ENCODE measurements at places on chromosomes 3 and 15.

- DNase-seq, result no peak
Observed at GRCh38 chr15:60520013-60520824, 41.3 kb upstream of the ICE2 start.

DNA sequence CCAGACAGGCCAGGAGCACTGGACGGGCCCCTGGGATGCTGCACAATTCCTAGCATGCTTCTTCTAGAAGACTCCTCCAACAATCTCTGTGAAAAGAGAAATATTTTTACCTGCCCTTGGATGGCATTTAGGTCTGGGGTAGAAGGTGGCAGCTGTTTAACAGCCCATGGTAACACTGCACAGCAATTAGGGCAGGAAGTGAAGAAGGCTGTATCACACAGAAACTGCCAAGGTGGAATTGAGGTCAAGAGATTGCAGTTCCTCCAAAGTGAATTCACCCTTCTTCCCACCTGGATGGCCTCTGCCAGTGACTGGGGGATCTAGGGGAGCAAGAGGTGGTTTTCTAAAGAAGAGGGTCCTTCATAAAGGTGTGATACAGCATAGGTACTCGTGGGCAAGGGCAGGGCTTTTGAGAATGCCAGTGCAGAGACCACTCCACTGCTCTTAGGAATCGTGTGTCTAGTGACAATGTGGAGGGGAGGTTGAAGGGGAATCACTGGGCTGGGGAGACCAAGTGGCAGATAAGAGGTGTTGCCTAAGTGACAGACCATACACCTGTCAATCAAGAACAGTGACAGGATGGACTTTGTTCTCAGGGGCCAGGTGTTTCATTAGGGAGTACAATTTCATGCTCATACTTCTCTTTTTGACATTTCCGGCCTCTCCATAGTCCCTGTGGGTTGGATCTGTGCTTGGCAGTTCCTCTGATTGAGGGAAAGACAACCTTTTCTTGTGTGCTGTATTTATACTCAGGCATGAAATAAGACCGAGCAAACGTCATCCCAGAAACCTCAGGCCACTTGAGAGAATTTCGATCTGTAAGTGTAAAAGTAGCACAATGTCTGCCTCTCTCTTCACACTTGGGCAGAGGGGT is 83.5 kb upstream of the BCL6 start:
- DNase-seq, result no peak

GRCh38 chr15:68621535-68621934 is 42.7 kb downstream of the CORO2B start:
- DNase-seq, result no peak

DNA sequence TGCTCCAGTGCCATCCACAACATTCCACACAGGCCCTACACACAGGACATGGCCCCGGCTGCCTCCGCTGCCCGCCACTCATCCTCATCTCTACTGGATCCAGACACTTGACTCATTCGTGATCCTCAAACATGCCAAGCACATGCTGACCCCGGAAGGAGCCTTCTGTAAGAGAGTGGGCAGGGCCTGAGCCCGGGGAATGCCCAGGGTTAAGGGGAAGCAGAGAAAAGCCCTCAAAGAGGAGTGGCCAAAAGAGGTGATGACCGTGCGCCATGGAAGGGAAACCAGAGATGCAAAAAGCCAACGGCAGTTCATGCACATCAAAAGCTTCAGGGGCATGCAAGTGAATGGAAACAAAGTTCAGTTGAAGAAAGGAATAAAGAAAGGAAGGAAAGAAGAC is 46.1 kb downstream of the RFTN1 start:
- DNase-seq, result no peak

DNA sequence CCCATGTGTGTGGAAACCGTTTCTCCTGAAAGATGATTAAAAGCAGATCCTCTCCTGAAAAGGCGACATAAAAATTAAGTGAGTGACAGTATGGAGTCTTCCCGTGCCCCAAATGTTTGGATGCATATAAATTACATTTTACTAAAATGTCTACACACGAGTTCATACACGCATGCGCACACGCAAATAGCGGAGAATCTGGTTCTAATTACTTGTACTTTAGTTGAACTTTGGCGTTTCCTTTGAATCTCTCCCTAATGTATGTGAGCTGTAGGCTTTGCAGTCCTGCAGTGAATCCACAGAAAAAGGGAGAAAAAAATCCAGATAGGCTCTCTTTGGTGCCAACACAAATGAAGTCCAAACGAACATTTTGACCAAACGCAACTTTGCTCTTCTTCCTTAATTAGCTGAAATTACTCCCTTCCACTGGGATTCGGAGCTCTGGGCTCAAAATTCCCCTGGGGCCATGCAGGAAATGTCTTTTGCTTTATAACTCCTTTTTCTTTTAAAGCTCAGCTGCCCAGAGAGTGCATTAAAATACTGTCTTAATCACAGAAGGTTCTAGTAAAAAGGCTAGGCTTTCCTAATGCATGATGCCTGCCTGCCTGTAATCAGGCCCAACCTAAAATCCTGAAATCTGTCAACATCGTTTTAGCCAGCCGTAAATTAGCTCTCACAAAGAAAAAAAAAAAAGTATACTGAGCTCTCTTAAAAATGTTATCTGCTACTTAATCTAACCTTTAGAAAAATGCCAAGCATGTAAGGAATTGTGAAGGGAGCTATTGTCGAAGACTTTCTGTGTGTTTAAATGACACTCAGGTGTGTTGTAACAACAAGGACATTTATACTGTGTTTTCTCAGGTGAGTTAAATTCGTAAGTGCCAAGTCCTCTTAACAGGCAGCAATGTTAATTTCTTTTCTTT is 26.2 kb downstream of the RARB start:
- no peak for DNase-seq

- no peak for DNase-seq
Observed at GRCh38 chr3:89116476-89116875, 9.1 kb downstream of the EPHA3 start.

DNA sequence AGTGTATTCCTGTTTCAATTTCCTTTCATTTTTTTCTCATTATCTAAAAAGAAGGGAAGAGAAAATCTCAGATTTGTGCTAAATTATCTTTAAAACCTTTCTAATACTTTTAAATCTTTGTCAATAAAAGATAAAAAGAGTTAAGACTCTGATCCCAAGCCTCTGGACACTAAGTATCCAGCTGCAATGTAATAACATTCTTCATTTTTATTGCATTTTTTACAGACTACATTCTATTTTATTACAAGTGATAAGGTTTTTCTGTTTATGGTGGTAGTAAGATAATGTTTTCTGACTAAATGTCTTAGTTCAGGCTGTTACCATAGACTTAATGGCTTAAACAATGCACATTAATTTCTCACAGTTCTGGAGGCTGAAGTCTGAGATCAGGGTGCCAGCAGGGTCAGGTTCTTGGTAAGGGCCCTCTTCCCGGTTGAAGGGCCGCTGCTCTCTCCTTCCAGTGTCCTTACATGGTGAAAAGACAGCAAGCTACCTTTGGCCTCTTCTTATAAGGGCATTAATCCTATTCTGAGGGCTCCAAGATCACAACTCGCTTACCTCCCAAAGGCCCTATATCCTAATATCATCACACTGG is 19.7 kb downstream of the KCNAB1 start:
- DNase-seq, result no peak

- no peak for DNase-seq
Observed at GRCh38 chr15:40246496-40247280, 7.8 kb downstream of the PAK6 start.

- DNase-seq, result no peak
Observed at GRCh38 chr3:71520161-71521020, 63.1 kb downstream of the FOXP1 start.

DNA sequence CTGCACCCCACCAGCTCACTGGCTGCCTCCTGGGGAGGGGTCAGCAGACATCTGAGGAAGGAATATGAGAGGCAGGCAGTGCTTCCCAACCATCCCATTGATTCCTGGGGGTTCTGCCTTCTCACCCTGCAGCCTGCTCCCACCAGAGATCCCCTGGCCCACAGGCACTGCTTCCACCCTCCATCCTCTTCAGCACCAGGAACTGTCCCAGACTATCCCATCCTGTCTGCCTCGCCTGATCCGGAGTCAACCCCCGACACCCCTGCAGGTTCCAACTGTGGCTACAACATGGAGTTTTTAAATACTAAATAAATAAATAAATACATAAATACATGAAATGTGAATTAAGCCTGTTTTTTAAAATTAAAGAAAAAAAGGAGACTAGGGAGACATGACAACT is 43.6 kb downstream of the CACNA2D2 start:
- DNase-seq, result no peak

- DNase-seq, result no peak
Observed at GRCh38 chr3:32719335-32719734, 34.3 kb downstream of the CNOT10 start.

GRCh38 chr3:41630708-41631107 is 331.2 kb downstream of the ULK4 start:
- DNase-seq, result no peak

- no peak for DNase-seq
Observed at GRCh38 chr15:49627407-49627877, 6.6 kb downstream of the DTWD1 start.

GRCh38 chr3:134013280-134013679 is 16.4 kb downstream of the SLCO2A1 start:
- DNase-seq, result no peak

- DNase-seq, result no peak
Observed at GRCh38 chr3:152621006-152621868, 213.7 kb upstream of the P2RY1 start.

- DNase-seq, result no peak
Observed at GRCh38 chr3:60555686-60556354, 695.4 kb downstream of the FHIT start.

- DNase-seq, result no peak
Observed at GRCh38 chr3:16060945-16061344, 113.5 kb upstream of the GALNT15 start.

DNA sequence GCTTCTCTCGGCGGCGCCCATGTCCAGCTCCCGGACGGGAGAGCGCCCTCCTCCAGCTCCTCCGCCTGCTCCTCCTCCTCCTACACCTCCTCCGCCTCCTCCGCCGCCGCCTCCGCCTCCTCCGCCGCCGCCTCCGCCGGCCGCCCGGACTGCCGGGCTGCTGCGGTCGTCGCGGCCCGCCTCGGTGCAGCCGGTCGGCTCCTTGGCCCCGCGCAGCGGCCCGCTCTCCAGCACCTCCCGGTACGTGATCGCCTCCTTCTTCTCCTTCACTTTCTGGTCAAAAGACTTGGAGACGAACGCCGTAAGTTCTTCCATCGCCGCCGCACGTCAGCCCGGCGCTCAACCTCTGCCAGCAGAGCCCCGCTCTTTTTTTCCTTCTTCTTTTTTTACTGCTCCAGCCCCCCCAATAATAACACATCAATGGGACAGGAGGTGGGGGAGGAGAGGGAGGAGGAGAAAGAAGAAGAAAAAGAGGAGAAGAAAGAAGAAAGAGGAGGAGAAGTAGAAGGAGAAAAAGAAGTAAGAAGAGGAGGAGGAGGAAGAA is 438 bp downstream of the SHOX2 start:
- no peak for DNase-seq

GRCh38 chr3:13880811-13881156 is 913 bp upstream of the WNT7A start:
- no peak for DNase-seq

DNA sequence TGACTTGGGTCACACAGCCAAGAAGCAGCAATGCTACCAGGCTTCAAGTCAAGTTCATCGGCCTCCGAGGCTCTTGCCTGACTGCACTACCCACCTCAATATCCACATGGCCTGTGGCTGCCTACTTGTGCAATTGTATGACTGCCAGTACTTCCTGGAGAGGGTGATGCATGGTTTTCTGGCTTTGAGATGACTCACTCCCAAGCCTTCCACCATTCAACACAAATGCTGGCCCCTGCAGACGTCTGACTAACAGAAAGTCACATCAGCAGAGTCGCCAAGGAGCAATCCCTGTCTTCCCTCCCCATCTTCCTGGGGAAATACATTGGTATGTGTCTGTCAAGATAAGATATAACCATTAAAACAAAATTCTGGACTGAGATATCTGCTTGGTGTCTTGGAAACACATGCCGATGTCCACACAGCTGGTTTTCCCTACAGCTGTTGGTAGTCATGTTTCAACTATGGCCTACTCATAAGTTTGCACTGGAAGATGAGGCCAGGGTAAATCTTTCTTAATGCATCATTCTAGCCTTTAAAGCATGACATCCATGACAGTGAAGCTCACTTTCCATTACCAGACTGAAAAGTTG is 79.6 kb upstream of the SPATA12 start:
- DNase-seq, result peak; percentile 5

DNA sequence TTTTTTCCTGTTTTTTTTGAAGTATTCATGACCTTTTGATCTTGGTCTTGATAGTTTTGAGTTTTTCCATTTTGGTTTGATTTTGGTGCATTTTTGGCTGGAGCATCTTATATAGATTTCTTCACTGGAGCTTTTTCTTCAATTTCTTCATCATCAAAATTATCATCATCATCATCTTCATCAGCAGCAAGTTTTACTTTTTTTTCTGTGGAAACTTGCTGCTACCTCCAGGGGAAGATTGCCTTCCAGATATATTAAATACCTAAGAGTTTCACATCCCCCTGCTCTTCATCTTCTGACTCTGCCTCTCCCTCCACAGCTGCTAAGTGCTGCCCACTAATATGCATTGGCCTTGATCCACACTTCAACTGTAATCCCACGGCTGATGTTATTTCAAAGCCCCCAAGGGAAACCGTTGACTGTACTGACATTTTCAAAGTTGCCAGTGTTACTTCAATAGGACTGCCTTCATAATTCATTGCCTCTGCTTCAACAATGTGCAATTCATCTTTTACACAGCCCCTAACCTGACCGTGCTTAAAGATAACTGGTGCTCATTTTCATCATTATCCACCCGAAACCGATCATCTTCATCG is 151.7 kb downstream of the NR1D2 start:
- DNase-seq, result no peak

- no peak for DNase-seq
Observed at GRCh38 chr3:56459104-56459496, 9.2 kb downstream of the ERC2 start.

GRCh38 chr3:111496894-111497559 is 45.0 kb upstream of the CD96 start:
- no peak for DNase-seq

GRCh38 chr3:126446791-126447190 is 28.9 kb downstream of the ZXDC start:
- no peak for DNase-seq

- DNase-seq, result no peak
Observed at GRCh38 chr3:4063916-4064574, 239.1 kb upstream of the SETMAR start.

- DNase-seq, result no peak
Observed at GRCh38 chr3:72597756-72598195, 250.5 kb downstream of the SHQ1 start.

- no peak for DNase-seq
Observed at GRCh38 chr3:37862903-37863815, 1.5 kb downstream of the CTDSPL start.

DNA sequence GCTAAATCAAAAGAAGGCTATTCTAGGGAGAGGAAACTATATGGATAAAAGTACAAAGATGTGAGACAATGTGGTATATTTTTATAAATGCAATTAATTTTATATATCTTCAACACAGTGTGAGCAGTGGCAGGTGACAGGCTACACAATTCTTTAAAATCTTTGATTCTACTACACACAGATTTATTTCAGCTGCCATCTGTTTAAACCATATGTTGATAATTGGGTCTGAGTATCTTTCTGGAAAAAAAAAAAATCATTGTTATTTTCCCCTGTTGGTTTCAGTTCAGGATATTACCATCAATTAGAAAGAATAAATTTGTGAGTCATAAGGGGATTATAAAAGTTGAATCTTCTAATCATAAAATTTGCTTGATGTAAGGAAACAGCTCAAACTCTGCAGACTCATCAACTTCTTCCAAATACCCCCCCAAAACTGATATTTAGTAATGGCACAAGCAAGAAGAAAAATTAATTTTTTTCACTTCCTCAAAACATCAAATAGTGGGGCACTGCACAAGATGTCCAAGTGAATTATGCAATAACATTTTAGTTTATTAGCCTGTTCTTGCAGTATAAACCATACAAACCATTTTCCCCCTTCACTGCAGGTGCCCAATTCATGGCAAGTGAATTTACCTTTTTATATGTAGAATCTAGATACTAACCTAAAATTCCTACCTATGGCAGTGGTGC is 12.0 kb downstream of the PIERCE2 start:
- no peak for DNase-seq
